ENCODE measurements at places on chromosomes 2 and 18. TPM values are rescaled to one million over a fixed set of nuclear protein-coding genes. Genes with fewer than 3 reads are reported as not detected.
A peak's percentile ranks its signal among the peaks of the same experiment; 100 is the strongest.

POTEF gene
- total RNA-seq = not detected

- no peak for DNase-seq
Observed at GRCh38 chr18:38174594-38174993, 609.0 kb upstream of the CELF4 start.

- DNase-seq = no peak
Observed at GRCh38 chr2:181318504-181319280, 138.5 kb upstream of the ITGA4 start.

ST8SIA5 gene
- not detected for total RNA-seq

DNA sequence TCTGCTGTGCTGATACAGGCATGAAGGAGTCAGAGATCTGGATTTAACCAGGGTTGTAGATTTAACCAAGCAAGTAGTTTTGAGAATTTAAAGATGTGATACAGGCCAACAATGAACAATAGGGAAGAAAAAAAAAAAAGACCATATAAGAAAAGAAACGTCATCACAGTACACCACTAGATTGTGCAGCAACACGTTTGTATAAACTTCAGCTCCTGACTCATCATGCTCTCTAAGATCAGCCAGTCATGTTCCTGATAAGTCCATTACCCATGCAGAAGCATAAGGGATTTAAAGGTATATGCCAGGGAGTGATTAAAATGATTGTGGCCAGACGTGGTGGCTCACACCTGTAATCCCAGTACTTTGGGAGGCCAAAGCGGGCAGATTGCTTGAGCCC is 22.3 kb upstream of the ERICH2 start:
- peak; percentile 62 for DNase-seq

IL36A gene
- total RNA-seq = not detected

INPP4A gene
- total RNA-seq = 22.0 TPM

ANO7 gene
- total RNA-seq = 0.72 TPM

- DNase-seq = no peak
Observed at GRCh38 chr2:56184500-56185011, 766 bp downstream of the CCDC85A start.

DNA sequence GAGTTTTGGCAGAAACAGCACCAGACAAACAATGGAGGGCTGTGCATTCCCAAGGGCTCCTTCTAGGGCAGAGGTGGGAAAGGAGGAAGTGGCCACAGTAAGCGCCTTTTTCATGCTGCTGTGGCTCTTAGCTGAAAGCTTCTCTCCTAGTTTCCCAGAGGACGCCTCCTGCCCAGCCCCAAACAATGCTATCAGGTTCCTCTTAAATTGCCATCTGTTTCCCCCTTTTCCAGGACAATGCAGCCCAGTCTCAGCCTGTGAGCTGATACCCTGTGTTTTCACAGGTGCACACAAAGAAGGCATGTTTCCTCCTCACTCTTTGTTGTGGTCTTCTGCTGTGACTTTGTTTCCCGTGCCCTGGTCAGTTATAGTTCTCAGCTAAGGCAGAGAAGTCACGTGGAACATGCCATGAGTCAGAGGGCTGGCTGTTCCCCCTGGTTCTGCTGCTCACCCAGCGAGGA is 5.4 kb upstream of the FAM124B start:
- no peak for DNase-seq
